ENCODE measurements at places on chromosomes 13 and 19. TPM values are rescaled to one million over a fixed set of nuclear protein-coding genes. Genes with fewer than 3 reads are reported as not detected.

- DNase-seq = peak; percentile 85
Measured at GRCh38 chr19:49210108-49210900, 52.7 kb downstream of the TRPM4 start.

The ZNF600 gene
- polyA plus RNA-seq = 2.7 TPM

GRCh38 chr13:106521095-106521799 lies 14.2 kb downstream of the EFNB2 start:
- DNase-seq = no peak

DNA sequence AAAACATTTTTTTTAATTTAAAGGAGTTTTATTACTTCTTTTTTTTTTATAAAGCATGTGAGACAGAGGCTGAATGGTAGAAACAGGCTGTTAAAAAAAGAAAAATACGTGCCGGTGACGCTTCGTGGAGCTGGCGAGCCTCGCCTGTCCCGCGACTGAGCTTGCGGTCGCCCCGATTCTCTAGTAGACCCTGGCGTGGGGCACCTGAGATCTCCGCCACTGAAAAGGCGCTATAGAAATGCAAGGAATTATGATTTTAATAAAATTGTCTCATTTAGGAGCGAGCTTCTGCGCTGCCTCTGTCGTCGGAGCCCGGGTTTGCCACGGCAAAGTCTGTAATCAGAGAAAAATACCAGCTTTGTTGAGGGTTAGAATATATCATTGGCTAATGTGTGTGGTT lies 18.4 kb downstream of the NFIX start:
- no peak for DNase-seq

- no peak for DNase-seq
Measured at GRCh38 chr19:13629687-13630357, 123.5 kb upstream of the CACNA1A start.

Measured in testis (tissue), 5 donors.